Left renal pelvis (tissue), 4 donors: ENCODE measurements at places on chromosomes 16 and 17. TPM values are rescaled to one million over a fixed set of nuclear protein-coding genes. Genes with fewer than 3 reads are reported as not detected.

ULK2 gene
- polyA plus RNA-seq = 24.9 TPM

DNA sequence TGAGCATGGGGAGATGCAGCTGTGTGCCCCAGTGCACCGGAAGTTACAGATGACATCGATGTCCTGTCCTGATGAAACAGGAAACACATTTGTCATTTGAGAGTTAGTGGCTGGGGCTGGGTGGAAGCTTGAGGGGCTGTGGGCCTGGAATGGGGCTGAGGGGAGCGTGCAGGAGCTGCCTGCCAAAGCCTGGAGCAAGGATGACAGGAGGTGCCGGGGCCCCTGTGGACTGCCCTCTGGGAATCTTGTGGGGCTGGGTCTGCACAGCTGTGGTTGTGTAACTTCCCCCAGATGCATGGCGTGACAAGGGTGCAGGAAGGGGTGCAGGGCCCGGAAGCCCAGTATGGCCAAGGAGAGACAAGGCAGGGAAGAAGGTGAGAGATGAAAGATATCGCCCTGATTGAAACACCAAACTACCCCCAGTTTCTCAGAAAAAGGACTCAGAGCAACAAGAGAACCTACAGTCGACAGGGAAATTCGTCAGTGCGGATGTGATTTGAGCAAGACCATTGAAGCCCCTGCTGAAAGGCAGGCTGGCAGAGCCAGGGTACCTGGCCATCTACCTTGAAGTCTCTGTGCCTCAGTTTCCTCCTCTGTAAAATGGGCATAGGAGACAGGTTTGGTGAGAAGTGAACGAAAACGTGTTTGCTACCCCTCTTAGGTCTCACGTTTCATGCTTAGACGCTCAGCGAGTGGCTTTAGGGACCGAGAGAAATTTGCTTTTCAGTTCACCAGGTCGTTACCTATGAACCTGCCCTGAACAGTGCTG is 8.8 kb downstream of the MMP25 start:
- DNase-seq = no peak

KRTAP2-3 gene
- polyA plus RNA-seq = not detected

- DNase-seq = no peak
Measured at GRCh38 chr16:1036726-1037393, 35.7 kb upstream of the SSTR5 start.

NTN1 gene
- 5.6 TPM for polyA plus RNA-seq

GCGR gene
- 11.1 TPM for polyA plus RNA-seq

DNA sequence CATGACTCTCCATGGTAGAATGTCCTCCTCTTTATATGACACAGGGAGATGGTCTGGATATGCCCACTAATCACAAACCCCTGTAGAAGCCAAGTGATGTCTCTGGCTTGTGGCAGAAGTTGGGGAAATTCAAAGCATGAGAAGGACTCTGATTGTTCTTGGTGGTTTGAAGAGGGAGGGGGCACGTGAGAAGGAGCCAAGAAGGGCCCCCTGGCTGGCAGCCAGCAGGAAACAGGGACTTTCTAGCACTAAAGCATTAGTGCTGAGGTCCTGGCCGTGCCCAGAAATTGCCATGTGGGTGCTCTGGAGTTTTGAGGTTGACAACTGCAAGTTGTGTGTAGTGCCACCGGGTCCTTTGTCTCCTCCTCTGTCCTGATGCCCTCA is 199.9 kb downstream of the LGALS9B start:
- DNase-seq = no peak

- peak; percentile 34 for DNase-seq
Measured at GRCh38 chr17:46002311-46002972, 3.4 kb downstream of the STH start.

GRCh38 chr17:16472539-16472938 is 19.5 kb downstream of the LRRC75A start:
- no peak for DNase-seq

CYGB gene
- 16.1 TPM for polyA plus RNA-seq
